Suppressor macrophage treated with lipopolysaccharide for 1 hour (primary cell): ENCODE measurements at places on chromosomes 11 and 22.
A peak's percentile ranks its signal among the peaks of the same experiment; 100 is the strongest.

DNA sequence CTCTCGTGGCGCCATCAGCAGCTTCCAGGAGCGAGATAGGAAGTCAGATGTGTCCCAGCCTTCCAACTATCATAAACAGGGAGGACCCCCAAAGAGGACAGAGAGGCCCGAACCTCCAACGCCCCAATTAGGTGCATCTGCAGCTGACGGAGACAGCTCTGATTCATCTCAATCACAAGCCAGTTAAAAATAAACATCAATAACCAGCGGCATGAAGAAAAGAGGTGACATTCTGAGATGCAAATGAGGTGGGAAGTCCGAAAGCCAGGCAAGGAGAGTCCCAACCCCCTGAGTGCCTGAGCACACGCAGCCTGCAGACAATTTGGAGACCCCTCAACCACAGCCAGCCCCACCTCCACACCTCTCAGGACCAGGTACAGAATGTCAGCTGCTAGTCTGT, 28.1 kb upstream of the IGSF9B start:
- no peak for DNase-seq

GRCh38 chr11:104968355-104968855, at the start of gene CASP4:
TSS of gene CASP4 (minus strand) at chr11:104968574. CDS start at chr11:104968525, 49 bp downstream.
- peak; percentile 97 for DNase-seq

- DNase-seq, result no peak
These were observed 38.3 kb downstream of the PDGFB start for GRCh38 chr22:39206491-39206890.

GRCh38 chr11:9838961-9839360, 175.1 kb downstream of the SWAP70 start:
- DNase-seq, result no peak

GRCh38 chr11:62479631-62480201, 60.9 kb downstream of the SCGB1A1 start:
- DNase-seq, result no peak

- no peak for DNase-seq
These were observed 2.0 kb downstream of the SIPA1 start for GRCh38 chr11:65639623-65640482.

GRCh38 chr11:135006800-135007199, 594.8 kb upstream of the B3GAT1 start:
- no peak for DNase-seq

DNA sequence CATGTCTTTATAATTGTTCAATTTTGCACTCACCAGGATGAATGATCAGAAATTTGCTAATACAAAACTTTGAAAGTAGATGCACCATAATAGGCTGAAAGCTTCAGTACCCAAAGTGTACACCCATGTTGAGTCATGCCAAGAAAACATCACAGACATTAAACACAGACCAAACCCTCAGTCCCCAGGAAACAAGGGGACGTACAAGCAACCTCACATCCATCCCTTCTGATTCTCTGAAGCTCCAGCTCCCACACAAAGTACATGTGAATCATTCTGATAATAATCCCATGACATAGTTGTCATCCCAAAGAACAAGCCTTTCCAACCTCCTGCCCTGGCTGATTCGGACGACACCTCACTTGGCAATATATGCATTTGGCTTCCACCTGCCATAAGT, 183.8 kb downstream of the SNX19 start:
- DNase-seq, result no peak

- no peak for DNase-seq
These were observed 37.1 kb downstream of the RAB30 start for GRCh38 chr11:83034673-83035014.

DNA sequence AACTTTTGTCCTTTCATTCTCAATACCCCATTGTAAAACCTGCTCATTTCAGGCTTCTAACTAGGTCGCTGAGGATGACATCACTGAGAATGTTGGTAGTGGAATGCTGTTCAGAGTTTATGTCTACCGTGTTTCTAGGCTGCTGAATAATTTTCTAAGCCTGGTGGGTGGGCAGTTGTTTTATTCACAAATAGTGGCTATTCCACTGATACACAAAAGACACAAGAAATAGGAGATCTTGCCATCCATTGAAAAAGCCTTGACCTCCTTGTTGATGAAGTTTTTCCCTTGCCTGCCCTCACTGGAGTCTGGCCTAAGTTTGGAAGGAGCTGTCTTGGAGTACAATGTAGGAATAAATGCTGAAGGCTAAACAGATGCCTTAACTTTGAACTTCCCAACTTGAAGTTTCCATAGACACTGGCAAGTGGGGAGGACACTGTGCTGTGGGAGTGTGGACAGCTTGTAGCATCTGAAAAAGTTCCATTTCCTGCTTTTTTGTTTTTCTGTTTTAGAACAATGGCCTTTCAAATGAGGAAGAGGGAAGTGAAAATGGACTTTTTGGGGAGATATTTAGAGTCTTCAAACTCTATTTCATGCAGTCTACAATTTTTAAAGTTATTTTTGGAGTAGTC, 59.2 kb downstream of the TRIM44 start:
- DNase-seq, result peak; percentile 61

- DNase-seq, result no peak
These were observed 418.7 kb downstream of the SOX6 start for GRCh38 chr11:15937601-15938120.

DNA sequence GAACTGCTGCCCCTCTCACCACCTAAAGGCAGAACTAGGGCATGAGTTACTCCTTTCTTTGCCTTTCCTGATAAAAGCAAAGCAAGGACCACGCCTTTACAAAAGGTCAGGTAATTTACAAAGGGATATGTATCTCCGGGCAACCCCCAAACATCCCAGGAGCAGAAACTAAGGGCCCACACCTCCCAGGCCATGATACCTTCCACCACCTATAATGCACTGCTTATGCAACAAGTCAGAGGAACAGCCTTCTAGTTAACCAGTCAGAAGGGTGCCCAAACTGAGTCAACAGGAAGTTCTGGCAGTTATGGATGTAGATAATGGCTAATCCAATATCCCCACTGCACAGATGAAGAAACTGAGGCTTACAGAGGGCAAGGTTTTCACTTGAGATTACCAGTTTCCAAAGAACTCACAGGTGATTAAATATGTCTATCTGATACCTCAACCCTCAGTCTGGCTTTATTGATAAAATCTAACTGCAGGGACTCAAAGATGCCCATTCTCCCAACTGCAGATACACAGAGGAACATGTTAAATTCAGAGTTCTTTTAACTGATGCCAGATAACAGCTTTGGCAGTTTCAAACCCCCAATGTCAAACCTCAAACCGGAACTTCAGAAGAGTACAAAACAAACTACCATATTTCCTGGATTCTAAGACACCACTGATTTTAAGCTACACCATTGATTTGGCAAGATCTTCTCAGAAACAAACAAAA, 16.8 kb upstream of the CASTOR1 start:
- no peak for DNase-seq

DNA sequence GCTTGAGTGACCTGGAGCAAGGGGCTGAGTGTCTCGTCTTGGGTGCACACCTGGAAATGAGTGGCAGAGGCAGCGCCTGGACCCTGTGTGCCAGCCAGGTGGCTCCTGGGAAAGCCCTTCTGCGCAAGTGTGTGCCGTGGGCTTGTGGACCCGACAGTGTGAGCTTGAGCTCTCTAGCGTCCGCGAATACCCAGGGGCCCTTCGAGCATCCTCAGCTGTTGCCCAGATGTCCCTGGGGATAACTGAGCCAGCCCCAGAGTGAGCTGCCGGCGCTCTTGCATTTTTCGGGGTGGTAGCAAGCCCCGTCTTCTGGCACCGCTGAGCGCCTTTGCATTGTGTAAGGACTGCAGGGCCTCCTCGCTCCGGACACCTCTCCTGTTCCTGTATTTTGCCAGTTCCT, 399.2 kb downstream of the TBC1D22A start:
- no peak for DNase-seq

- no peak for DNase-seq
These were observed 388.1 kb upstream of the B3GAT1 start for GRCh38 chr11:134800130-134800529.

DNA sequence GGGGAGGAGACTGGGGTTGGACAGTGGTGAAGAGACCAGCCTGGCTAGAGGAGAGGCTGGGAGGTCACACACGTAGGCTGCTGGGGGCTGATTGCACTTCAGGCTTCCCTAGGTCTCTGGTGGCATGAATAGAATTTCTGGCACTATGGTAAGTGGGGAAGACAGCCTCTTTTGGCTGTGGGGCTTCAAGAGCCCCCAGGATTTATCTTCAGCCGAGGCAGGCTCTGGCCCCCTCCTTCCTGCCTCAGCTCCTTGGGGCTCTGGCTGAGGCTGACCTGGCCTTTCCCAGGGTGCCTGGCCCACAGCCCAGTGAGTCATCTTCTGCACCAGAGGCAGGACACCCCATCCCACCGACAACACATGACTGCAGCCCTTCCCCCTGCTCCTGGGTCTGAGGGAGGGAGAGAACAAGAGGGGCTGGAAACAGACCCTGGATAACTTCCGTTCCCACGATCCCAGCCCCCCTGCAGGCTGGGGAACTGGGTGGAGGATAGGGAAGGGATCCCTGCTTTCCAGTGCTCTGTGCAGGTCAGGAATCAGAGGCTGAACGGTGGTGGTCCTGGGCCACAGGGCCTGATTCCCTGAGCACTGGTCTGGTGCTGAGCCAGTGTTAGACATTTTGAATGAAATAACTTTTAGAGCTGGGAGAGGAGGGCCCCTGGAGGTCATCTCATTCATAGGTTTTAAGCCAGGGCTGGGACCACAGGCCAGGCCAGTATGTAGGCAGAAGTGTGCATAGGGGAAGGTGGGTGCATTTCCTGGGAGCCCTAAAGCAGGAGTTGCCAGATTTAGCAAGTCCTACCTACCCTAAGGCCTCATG, 26.5 kb downstream of the ARHGEF17 start:
- peak; percentile 69 for DNase-seq

GRCh38 chr11:63494975-63495374, 4.0 kb upstream of the PLAAT5 start:
- DNase-seq, result no peak

GRCh38 chr11:48193876-48194275, 22.7 kb upstream of the OR4B1 start:
- no peak for DNase-seq

DNA sequence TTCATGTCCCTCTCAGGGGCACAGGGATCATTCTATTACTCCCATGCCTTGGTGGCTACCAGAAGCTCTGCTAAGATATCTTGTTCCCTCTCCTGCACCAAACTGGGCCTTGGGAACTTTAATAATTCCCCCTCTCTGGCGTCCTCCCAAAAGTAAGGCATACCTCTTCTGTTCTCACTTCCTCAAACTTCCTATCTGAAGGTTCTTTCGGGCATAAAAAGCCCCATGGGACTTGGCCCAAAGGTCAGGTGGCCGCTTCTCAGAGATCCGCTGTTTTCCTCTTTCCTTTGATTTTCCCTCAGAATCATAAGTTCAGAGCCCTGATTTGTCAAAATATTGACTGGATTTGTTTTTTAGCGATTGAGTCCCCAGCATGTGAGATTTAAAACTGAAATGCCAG, 13.0 kb downstream of the POLD3 start:
- no peak for DNase-seq

- peak; percentile 55 for DNase-seq
These were observed 13.8 kb downstream of the USP2 start for GRCh38 chr11:119367661-119368120.

DNA sequence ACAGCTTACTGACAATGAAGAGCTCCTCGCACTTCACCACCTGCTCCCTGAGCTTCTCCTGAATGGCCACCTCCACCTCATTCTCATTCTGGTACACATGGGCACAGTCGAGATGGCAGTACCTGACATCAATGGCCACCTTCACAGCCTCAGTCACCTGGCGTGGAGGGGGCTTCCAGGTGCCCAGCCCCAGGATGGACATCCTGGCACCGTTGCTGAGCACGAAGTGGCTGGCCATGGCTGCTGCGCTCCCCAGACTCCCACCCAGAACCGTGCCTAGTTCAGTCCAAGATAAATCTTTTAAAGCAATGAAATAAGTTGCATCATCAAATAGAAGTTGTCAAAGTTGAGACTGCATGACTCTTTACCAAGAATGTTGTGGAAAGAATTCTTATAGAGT, 128.1 kb upstream of the SOX6 start:
- DNase-seq, result no peak

- DNase-seq, result no peak
These were observed 10.5 kb upstream of the TMEM121B start for GRCh38 chr22:17131686-17132085.

GRCh38 chr11:131652231-131652630, 281.8 kb downstream of the NTM start:
- DNase-seq, result no peak

DNA sequence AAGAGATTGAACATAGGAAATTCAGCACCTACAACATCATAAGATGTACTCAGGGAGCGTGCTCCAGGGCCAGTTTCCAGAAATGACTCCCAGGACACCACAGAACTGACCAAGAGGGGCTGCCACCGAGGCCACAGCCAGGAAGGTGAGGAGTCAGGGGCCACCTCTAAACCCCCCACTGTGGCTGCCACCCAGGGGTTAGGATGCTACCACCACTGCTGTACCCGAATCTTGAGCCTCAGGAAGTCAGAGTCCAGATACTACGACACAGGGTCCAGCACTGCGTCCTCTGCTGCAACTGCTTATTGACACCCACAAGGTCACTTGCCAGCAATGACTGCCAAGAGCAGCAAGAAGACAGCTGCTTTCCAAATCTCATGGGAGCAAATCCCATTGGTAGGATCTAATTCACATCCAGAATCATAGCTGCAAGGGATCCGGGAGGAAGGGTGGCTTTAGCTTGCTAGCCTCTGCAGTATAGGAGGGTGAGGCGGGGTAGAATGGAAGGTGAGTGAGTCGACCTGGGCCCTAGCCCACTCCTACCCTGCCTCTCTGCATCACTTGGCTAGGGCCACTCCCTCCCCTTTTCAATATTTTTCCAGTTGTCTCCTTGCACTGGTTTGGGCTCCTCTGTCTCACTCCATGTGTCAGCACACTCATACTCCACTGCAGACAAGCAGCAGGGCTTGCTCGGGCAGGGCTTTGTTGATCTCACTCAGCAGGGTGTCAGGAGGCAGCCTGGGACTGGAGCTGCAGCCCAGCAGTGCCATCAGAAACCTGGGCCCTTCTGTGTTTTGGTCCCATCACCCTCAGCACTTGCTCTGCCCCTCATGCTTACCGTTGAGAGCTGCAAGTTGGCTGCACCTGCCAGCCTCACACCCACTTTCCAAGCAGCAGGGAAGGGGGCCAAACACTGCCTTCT, 18.1 kb upstream of the CYTH4 start:
- no peak for DNase-seq

GRCh38 chr11:128719556-128719824, 25.6 kb downstream of the FLI1 start:
- no peak for DNase-seq
